Fibroblast of skin of left quadriceps (primary cell): ENCODE measurements at places on chromosomes 1 and 21.

- no peak for DNase-seq
Observed at GRCh38 chr1:206505702-206506355, 1.5 kb upstream of the RASSF5 start.

DNA sequence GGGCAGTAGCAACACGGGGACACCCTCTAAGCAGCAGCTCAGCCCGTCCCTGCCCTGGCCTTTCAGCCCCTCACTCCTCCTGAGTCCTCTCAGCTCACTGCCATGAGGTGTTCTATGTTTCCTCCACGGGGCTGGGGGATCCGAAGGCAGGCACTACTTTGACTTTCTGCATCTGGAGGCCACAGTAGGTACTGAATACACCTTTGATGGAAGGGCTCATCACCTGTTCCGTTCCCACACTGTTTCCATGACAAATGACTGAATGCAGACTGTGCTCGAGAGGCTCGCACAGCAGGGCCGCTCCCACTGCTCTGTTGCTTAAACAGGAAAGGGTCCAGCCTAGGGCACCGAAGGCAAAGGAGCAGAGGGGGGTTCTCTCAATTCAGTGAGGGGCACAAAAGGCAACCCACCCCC lies 77.6 kb upstream of the DNAH14 start:
- DNase-seq: no peak

DNA sequence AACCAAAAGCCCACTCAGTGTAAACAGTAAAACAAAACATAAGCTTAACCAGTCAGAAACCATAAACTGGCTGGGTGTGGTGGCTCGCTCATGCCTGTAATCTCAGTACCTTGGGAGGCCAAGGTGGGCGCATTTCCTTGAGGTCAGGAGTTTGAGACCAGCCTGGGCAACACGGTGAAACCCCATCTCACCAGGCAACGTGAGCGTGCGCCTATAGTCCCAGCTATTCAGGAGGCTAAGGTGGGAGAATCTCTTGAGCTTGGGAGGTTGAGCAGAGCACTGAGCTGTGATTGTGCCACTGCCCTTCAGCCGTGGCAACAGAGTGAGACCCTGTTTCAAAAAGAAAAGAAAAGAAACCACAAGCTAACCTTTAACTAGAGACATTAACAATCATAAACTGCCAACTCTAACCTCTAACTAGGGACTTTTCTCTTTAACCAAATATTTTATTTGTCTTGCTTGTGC lies 13.1 kb upstream of the PRRC2C start:
- no peak for DNase-seq

DNA sequence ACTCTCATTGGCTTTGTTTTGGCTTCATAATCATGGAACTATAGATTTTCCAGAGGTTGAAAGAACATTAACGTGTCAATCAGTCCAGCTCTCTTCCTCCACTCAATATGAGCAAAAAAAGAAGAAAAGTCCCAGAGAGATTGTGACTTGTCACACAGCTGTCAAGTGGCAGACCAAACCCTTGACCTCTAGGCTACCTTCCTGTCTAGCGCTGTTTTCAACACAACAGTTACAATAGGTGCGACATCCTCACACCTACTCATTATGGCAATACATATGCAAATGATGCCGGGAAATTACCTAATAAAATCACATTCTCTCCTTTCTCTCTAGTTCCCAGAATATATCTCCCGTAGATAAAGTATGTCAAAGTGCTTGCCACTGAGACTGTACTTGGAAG lies 1.1 kb downstream of the WARS2 start:
- no peak for DNase-seq

GRCh38 chr1:167777269-167777650 lies 55.5 kb downstream of the MPZL1 start:
- DNase-seq: no peak

DNA sequence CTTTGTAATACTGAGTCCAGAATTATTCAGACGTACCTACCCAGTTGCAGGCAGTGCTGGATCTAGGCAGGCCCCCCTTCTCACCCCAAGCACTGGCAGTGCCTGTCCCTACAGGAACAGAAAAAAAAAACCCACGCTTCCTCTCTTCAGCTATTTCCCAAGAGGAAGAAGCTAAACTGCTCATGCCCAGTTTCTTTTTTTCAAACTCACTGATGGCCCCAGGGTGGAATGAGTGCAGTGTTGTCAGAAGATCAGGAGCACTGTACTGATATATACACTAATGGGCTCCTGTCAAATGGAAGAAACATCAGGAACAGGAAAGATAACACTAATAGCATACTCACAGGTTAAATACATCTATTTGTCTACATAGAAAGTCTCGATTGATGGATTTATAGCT lies 28.2 kb upstream of the DOCK7 start:
- DNase-seq: no peak

- no peak for DNase-seq
Observed at GRCh38 chr1:235045921-235046601, 82.6 kb downstream of the TOMM20 start.

- no peak for DNase-seq
Observed at GRCh38 chr1:226209307-226210059, 14.0 kb upstream of the MIXL1 start.

DNA sequence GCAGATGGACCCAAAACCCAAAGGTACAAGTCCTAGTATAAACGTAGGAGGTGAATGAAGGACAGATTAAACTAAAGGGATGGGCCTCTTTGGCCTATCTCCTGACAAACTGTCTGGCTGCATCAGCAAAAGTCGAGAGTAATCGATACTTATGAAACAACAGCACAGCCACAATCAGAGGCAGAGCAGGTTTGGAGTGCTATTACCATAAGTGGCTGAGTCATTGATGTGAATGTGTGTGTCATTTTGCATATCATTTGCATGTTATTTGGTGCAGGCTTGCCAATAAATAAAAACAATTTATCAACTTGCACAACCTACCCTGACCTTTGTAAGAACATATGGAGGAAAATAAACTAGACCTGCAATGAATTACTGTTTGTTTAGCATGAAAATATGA lies 283.1 kb downstream of the NUF2 start:
- DNase-seq: no peak

DNA sequence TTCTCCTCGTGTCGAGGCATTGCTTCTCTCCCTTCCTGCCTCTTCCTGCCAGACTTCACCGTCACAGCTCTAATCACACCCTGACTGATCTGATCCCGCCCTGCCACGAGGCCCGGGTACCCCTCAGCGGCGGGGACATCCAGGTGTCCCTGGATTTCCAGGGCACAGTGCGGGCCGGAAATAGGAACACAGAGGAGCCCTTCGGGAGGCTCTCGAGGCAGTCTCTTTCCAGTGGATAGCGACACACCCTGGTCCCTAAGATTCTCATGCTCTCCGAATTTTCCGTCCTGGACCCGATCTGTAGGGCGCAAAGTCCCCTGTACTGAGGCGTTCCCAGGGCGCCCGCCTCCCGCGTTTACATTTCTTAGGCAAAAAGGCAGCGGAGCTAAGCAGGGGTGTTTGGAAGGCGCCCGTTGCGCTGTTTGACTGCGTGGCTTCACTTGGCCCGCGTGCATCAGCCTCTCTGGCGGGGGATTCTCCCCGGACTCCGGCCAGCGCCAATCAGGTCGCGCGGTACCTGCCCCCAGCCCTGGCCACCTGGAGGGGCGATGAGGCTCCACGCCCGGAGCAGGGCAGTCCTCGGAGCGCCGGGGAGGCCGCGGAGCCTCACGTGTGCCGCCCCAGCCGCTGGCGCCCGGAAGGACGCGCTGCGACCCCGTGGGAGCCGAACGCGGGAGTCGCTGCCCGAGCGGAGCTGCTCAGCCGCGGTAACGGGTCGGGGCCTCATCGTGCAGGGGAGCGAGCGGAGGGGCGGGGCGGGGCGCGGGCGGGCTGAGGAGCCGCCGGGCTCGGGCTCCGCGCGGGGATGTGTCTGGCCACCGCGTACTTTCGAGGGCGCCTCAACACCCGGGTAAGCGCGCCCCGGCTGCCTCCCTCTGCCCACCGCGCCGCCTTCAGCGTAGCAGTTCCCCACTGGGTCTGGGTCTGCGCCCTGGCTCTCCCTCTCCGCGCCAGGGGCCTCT lies at the start of gene FAM163A:
TSS of gene FAM163A (plus strand) at position 575 of the 962 bp plus-strand sequence. CDS start 69,807 bp downstream, outside the sequence.
- no peak for DNase-seq

DNA sequence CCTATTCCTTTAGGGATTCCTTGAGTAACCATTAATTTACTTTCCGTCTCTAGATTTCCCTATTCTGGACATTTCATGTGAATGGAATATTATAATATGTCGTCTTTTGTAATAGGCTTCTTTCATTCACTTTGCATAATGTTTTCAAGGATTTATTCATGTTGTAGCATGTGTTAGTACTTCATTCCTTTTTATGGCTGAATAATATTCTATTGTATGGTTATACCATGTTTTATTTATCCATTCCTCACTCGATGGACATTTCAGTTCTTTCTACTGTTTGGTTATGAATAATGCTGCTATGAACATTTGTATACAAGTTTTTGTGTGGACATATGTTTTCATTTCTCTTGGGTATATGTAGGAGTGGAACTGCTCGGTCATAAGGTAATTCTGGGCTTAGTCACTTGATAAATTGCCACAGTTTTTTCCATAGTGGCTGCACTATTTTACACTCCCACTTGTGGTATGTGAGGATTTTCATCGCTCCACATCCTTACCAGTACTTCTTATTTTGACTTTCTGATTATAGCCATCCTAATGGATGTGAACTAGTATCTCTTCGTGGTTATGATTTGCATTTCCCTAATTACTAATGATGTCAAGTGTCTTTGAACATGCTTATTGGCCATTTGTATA lies 17.7 kb downstream of the PPP2R5A start:
- peak; percentile 46 for DNase-seq

DNA sequence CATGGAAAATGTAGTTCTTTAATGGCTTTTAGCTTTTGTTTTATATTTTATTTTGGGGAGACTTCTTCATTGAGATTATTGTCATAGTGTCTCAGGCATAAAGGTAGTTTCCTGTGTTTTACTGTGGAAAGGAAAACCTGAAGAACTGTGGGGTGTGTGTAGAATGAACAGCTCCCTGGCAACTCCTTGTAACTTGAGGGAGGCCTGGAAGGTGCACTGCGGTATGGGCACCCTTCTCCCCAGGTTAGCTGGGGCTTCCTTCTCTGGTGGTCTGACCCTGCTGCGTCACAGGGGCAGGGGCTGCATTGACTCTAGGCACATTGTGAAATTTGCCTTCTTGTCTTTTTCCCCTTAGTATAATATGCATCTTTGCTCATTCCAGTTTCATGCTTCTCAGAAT lies 1.7 kb downstream of the ATP1B1 start:
- no peak for DNase-seq

GRCh38 chr1:154342836-154343472 lies 17.6 kb downstream of the ATP8B2 start:
- DNase-seq: no peak

- no peak for DNase-seq
Observed at GRCh38 chr1:151807766-151808165, 2.5 kb upstream of the LINGO4 start.

DNA sequence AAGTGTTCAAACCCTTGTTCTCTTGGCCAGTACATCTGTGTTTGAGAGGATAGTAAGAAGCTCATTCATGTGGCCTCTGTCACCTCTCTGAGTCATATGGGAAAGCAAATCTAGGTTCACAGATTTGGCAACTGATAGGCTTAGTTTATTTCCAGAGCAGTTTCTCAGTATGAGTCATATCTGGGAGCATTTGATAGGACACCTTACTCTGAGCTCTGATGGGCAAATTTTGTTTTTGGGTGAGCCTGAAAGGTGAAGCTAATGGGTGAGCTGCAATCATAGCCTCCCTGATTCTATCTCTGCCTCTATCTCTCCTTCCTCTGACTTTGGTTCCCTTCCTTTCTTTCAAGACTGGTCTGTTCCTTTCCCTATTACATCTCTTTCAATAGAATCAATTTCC lies 134.4 kb downstream of the S1PR1 start:
- peak; percentile 27 for DNase-seq

- DNase-seq: no peak
Observed at GRCh38 chr1:69846267-69846666, 278.5 kb downstream of the LRRC7 start.

- DNase-seq: no peak
Observed at GRCh38 chr1:244710474-244711062, 57.6 kb downstream of the DESI2 start.

DNA sequence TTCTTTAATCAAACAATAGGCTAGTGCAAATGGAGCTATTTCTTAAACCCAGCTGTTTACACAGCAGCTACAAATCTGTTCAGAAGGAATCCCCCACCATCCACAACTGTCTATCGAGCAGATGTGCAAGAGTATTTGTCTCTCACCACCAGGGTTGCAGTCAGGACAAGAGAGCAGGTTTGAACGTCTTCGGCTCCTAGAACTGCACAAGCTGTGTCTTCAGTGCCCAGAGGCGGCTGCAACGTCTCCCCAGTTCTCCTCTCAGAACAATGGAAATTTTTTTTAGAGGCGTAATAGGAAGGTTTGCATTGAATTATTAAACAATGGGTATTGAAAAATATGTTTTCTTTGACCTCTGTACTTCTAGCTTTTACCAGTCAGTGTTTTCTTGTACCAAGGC lies 7.3 kb downstream of the OVAAL start:
- DNase-seq: no peak

- DNase-seq: no peak
Observed at GRCh38 chr21:46550116-46550941, 54.6 kb downstream of the S100B start.

DNA sequence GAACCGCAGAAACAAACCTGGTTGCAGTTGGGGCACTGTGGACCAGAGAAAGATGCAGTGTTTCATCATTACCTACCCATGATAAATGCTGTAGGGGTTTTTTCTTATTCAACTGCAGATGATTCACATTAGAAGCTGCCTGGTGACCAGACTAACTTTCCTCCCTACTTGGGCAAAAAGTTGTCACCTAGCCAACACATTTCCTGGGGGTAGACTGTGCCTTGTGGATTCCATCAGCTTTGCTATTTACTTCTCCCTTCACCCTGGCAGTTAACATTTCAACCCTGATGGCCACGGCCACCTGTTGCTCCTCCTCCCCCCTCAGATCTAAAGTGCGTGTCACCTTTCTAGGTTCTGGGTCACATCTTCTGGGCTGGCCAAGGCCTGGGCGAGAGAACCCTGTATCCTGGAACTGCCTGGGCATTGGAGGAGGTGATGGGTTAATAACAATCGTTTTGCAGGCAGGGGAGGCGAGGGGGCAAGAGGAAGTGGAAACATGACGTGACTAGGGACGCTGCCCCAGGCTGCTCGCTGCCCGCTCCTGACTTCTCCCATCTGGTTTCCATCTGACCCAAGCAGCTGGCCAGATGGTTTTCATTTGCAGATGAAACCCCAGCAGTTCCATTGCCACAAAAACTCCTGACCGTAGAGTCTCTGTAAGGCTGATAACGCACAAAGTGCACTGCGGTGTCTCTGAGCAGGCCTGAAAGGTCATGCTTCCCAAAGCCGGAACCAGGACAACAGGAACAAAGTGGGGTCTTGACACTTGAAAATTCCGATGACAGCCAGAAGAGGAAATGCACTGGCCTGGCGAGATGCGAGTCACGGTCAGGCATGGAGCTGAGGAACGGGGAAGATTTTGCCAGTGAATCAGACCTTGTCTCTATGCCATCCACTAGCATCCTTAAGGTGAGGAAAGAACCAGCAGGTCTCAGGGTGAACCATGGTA lies 36.6 kb downstream of the CAPZB start:
- DNase-seq: peak; percentile 72

DNA sequence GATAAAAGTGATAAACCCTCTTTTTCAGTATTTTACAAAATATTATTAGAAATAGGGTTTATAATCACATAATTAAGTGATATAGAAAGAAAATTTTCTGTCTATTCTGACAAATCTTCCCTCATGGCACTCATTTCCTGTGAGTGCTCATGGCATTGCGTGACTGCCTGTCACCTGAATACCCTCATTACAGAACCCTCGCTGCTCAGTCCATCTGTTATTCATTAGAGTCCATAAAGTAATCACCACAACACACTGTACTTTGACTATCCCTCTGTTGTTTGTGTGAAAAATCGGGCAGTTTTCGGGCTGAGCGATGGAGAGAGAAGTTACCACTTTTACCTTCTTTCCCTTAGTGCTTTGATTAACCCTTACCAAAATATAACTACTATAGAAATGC lies 100.4 kb upstream of the BRINP3 start:
- peak; percentile 37 for DNase-seq
